Activated T-helper 9 cell treated with anti-CD3 and anti-CD28 coated beads, Interleukin-2, amount 50 U/mL, for 16 hours (primary cell): ENCODE measurements at places on chromosomes 12 and 14.
A peak's percentile ranks its signal among the peaks of the same experiment; 100 is the strongest.

GRCh38 chr12:32870716-32871115 lies 25.9 kb downstream of the PKP2 start:
- DNase-seq = no peak

- no peak for DNase-seq
These were observed 908.6 kb downstream of the TRHDE start for GRCh38 chr12:73180734-73181133.

DNA sequence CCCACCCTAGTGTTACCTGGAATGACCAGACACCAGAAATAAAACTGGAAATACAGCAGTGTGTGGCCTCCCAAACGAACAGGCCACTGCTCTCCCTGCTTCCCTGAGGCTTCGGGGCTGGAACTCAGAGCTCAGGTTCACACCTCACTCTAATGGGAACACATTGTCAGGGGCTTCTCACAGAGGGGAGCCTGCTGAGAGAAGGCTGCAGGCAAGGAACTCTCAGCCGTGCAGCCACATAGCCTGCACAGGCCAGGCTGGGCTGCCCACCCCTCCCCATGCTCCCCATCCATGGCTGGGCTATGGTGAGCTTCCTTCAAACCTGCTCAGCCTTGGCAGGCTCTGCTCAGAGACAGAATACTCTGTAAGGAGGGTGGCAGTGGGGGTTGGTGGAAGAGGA lies 302.5 kb downstream of the EMP1 start:
- DNase-seq = no peak

- no peak for DNase-seq
These were observed 5.0 kb upstream of the CSRP2 start for GRCh38 chr12:76883811-76884210.

DNA sequence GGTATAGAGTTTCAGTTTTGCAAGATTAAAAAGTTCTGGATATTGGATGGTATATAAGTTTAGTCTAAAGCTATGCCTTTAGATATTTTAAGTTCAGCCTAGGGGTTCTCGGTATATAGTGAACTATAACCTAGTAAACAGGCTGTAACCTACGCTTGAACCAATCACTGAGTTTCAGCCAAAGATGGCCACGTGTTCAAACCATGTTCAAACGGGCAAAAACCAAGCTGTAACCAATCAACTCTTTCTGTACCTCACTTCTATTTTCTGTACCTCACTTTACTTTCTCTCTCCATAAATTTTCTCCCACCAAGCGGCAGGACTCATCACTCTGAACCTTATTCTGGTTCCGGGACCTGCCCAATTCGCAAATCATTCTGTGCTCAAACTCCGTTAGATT lies 1.4 kb downstream of the TMBIM4 start:
- no peak for DNase-seq

- no peak for DNase-seq
These were observed 10.4 kb downstream of the LTBR start for GRCh38 chr12:6394398-6394797.

DNA sequence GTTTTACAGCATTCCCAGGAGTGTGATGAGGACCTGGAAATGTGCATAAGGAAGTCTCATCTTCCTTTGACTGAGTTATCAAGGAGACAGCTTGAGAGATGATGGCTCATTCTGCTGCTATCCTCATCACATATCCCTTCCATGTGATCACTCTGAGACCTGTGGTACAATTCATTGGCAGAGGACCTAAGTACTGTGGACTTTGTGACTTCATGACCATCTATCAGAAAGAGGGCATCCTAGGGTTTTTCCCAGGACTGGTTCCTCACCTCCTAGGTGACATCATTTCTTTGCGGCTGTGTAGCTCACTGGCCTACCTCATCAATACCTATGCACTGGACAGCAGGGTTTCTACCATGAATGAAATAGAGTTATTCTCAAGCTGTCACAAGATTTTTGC lies 172.1 kb upstream of the PLEKHG7 start:
- DNase-seq = no peak

- DNase-seq = no peak
These were observed 475.5 kb downstream of the AACS start for GRCh38 chr12:125540580-125541204.

DNA sequence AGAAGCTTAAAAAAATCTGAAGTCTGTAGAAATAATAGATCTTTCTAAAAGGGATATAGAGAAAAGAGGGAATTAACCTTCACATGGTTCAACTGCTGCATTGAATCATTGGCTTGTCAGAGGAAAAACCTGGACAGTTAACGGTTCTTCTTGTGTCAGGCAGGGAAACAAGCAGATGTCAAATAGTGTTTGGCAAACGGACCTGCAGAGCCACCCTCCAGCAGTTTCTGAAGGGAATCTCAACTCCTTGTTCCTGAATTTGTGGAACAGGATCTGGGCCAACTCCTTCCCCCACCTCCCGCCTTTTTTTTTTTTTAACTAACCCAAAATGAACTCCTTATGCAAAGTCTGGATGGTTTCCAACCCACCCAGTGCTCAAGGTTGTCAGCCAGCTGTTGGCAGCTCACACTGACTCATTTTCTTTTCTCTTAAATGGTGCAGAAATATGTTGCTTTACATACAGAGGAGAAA lies 187.3 kb downstream of the CAND1 start:
- DNase-seq = no peak

GRCh38 chr14:73797543-73798265 lies 53.9 kb upstream of the PTGR2 start:
- DNase-seq = no peak

DNA sequence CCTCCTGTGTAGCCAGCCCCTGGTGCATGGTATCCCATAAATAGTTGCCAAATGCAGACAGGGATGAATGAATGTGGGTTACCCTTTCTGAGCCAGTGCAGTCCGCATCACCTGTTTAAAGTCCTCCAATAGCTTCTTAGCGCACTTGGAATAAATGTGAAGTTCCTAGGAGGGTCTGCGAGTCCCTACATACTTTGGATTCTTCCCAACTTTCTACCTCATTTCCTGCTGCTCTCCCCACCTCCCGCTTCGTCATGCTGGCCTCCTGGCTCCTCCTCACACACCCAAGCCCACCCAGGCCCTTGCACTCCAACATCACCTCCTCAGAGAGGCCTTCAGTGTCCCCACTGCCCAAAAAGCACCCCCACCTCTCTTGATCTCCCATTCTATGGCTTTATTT lies 17.7 kb downstream of the RFX4 start:
- no peak for DNase-seq

- DNase-seq = no peak
These were observed 1098.8 kb downstream of the TMEM121 start for GRCh38 chr14:106625186-106625585.

GRCh38 chr14:105299654-105300541 lies 903 bp downstream of the BRF1 start:
- DNase-seq = no peak

GRCh38 chr12:67539946-67540345 lies 108.6 kb upstream of the DYRK2 start:
- DNase-seq = no peak

GRCh38 chr12:27517546-27517945 lies 6.5 kb upstream of the PPFIBP1 start:
- no peak for DNase-seq

GRCh38 chr12:6970096-6970527 lies 352 bp downstream of the PHB2 start:
- DNase-seq = no peak

DNA sequence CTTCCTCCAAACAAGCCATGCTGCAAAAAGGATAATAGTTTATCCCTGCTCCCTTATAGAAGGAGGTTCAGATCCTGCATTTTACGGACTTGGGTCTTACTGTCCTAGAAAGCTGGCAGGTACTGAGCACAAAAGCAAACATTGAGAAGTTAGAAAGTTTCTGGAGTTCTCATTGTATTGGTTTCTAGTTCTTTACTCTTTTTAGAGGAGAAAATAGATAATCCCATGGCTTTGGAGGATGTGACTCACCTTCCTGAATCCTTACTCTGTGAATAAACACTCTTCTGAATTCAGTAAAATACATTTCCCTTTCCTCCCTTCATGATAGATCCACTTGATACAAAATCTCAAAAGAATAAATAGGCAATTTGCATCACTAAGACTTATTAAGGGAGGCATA lies 188.9 kb downstream of the NPAS3 start:
- no peak for DNase-seq

GRCh38 chr14:21043974-21044618 lies 1.9 kb downstream of the RNASE7 start:
- DNase-seq = no peak

- no peak for DNase-seq
These were observed 35.2 kb upstream of the FOXG1 start for GRCh38 chr14:28731358-28731757.

DNA sequence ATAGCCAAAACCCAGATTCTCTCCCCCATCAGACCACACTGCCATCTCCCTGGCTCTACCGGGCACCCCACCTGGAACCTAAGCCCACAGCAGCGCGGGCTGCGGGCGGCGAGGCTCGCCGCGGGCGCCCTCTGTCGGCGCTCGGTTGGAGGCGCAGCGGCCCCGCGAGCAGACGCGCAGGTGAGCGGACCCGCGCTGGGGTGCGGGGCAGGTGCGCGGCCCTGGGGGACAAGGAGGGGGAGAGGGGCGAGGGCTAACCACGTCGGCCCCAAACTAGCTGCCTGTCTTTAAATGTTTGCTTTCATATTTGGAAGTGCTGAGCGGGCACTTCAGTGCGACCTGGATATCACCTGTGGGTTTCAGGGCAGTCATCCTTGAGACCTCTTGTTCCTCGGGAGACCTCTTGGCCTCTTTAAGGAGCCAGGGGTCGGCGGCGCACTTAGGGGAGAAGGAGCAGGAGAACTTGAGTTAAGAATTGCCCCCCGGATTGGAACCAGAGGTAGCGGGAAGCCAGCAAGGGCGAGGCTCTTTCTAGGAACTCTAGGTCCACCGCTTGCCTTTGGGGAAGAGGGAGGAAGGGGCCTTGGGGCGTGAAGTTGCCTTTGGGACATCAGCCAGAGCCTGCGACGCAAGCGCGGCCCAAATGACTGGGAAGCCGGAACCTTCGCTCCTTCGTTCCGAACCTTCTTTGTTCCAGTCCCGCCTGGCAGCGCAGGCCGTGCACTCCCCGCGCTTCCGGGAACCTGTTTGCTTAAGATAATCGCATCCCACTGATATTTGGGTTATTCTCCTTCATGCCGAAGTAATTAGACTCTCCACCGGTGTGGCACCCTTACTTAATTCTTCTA lies 78.7 kb downstream of the NEDD1 start:
- peak; percentile 12 for DNase-seq

GRCh38 chr14:38065106-38065762 lies 142.5 kb upstream of the SSTR1 start:
- DNase-seq = peak; percentile 29

DNA sequence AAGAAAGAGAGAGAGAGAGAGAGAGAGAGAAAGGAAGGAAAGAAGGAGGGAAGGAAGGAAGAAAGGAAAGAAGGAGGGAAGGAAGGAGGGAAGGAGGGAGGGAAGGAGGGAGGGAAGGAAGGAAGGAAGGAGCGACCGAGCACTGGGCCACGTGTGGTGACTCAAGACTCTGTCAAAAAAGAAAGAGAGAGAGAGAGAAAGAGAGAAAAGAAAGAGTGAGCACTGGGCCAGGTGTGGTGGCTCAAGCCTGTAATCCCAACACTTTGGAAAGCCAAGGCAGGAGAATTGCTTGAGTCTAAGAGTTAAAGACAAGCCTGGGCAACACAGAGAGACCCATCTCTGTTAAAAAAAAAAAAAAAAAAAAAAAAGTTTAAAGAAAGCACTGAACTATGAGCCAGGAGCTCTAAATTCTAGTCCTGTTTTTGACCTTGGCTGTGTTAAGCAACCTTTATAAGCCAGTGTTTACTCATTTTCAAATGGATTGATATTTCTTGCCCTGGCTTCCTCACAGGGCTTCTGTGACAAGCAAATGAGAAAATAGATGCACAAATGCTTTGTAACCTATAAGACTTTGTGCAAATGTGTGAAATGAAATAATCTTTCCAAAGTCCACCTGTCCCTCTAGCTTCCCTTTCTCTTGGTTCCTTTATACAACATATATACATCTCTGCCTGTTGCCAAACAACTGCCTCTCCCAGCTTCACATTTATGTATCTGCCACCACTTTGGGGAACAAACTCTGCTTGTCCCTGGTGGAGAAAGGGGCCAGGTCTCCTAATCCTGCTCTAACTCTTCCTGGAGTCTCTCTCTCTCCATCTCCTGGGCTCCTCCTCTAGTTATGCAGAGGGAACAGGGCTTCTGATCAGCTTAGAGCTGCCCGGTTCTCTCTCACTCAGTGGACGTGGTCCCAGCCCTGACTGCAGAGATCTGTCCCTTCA lies 16.1 kb upstream of the PLEKHG6 start:
- DNase-seq = no peak

DNA sequence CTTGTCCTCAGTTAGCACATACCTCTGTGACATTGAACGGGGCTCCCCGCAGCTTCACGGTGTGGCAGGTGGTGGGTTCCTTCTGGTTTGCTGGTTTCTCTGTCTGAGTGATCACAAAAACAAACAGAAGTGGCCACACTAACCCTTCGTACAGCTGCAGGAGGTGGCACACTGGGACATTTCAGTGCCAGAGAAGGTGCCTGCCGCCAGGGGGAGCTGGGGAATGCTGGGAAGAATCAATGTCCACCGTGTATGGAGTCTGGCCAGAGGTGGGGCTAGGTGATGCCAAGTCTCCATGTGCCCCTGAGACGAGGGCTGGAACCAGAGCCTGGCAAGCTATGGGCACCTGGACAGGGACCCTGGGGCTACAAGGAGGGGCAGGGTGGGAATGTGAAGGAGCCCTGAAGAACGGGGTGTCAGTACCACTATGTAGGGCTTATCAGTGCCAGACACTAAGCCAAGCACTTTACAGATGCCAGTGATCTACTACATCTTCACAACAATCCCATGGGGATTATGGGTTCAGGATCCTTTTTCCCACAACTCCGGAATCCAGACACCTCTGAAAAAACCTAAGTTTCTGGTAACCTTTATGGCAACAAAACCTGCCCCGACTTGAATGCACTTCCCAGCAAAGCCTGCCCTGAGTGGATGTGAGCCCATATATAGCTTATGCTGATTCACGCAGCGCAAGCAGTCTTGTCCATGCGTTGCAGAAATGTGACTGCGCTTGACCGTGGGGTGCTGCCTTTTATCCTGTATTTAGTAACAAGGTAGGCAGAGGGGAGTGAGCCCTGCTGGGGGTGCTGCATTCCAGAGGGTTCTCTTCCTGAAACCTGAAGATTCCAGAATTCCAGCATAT lies 10.8 kb downstream of the RBM19 start:
- DNase-seq = no peak

GRCh38 chr14:70920608-70921007 lies 13.3 kb downstream of the PCNX1 start:
- no peak for DNase-seq

- no peak for DNase-seq
These were observed 19.3 kb downstream of the GXYLT1 start for GRCh38 chr12:42125388-42125767.

DNA sequence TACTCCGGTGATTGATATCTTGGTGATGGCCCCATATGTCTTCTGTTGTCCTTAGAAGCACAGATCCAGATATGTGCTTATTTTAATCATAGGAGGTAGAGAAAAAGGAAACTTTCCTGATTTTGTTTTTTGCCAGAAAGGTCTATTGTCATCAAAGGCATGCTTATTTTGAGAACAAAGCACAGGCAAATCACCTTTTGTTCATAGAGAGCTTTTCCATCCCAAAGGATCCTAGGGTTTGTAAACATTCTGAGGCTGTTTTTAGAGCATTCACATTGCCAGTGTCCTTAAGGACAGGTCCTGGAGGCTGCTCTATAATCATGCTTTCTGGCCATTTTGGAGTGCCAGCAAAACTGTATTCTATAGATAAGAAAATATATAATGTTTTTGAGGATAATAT lies 148.5 kb upstream of the SEL1L start:
- DNase-seq = no peak

GRCh38 chr12:69239922-69240630 lies 707 bp downstream of the CPSF6 start:
- peak; percentile 34 for DNase-seq

- DNase-seq = no peak
These were observed 265.6 kb upstream of the RGS6 start for GRCh38 chr14:71666571-71667145.

- DNase-seq = no peak
These were observed 24.0 kb downstream of the TIMELESS start for GRCh38 chr12:56425193-56425592.
